H9 (cell line): ENCODE measurements at places on chromosomes 11 and 22. TPM values are rescaled to one million over a fixed set of nuclear protein-coding genes. Genes with fewer than 3 reads are reported as not detected.
A peak's percentile ranks its signal among the peaks of the same experiment; 100 is the strongest.

Gene IGLL5
- not detected in 2 replicates for total RNA-seq

Gene C11orf87
- total RNA-seq, result 0.11 TPM in 2 replicates

Gene TUT1
- total RNA-seq, result 20.7 and 24.9 TPM in 2 replicates

Gene SAA1
- total RNA-seq, result not detected in 2 replicates

Gene DRICH1
- total RNA-seq, result not detected in 2 replicates

Gene MS4A4E
- 0.42 TPM in 1 of 2 replicates, not detected in the other for total RNA-seq

Gene SCGB1A1
- total RNA-seq, result not detected in 2 replicates

Gene CDC42EP2
- total RNA-seq, result 10.9 and 11.9 TPM in 2 replicates

Gene P4HA3
- not detected in 2 replicates for total RNA-seq

Gene ABCG4
- 0.68 and 1.2 TPM in 2 replicates for total RNA-seq

Gene DDX25
- 6.9 and 7.4 TPM in 2 replicates for total RNA-seq

- H3K27ac ChIP-seq, result no peak overlapping the region
- H3K4me1 ChIP-seq, result no peaks in the 10 kb centered on the region
- no peak overlapping the region for H3K4me3 ChIP-seq
- H3K36me3 ChIP-seq, result no peaks in the 10 kb centered on the region; the same call in 2 of the 3 replicates
- no peaks in the 10 kb centered on the region for H3K27me3 ChIP-seq
Observed at GRCh38 chr11:88059326-88059725, 115.9 kb downstream of the RAB38 start.

DNA sequence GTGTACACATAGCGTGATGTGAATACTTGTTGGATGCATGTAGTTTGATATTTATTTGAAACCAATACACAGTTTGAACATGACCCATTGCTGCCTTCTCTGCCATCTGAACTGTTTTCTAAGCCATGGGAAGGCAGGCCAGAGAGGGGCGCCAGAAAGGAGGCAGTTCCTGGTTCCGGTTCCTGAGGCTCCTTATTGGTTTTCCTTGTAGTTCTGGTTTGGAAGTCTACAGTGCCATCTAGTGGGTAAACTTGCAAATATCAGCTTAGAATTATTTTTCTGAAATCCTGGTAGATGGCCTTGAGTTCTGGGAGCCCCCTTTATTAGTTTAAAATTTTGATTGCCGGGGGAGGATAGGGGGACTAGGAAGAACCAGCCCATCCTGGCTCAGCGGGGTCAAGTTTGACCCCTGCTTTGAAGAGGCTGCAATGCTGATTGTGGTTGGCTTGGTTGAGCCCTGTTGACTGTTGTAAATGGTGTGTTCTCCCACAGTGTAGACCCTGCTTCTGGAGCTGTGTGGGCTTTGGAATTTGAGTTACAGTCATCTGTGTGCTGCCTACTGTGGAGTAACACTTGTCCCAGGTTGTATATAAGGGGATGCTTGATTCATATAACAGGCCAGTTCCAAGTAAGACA is 48.4 kb downstream of the GRAMD1B start:
- no peaks in the 10 kb centered on the region for H3K27me3 ChIP-seq
- DNase-seq, result peak; percentile 79
- H3K4me3 ChIP-seq, result peak overlapping the region; percentile 33; the same call in 1 of the 3 replicates
- peaks cover 2% of the 10 kb centered on the region; the same call in 1 of the 2 replicates for H3K4me1 ChIP-seq

- no peak overlapping the region for H3K4me3 ChIP-seq
- H3K4me1 ChIP-seq, result peaks cover 3% of the 10 kb centered on the region; the same call in 1 of the 2 replicates
- H3K27ac ChIP-seq, result no peak overlapping the region
- no peaks in the 10 kb centered on the region for H3K27me3 ChIP-seq
- no peaks in the 10 kb centered on the region for H3K36me3 ChIP-seq
- no peak for DNase-seq
Observed at GRCh38 chr11:35584321-35584720, 33.9 kb upstream of the FJX1 start.

DNA sequence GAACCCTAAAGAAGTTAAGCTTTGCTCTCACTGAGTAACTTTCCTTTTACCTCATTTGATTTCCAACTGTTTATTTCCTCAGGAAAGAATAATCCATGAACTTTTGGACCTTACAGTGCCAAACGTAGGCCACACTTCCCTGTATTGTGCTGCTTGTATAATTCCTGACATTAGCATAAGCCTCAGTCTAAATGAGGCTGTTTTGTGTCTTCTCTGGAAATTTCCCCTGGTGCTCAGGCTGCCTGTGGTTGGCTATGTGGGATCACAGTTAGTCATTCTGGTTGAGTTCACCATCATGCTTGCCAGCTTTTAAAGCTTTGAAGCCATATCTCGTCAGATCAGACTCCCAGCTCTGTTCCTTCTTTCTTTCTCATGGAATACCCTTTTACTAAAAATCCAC is 107.0 kb downstream of the FAM76B start:
- no peak overlapping the region for H3K4me3 ChIP-seq
- H3K27me3 ChIP-seq, result no peaks in the 10 kb centered on the region
- no peak for DNase-seq
- H3K4me1 ChIP-seq, result no peaks in the 10 kb centered on the region
- no peak overlapping the region for H3K27ac ChIP-seq

DNA sequence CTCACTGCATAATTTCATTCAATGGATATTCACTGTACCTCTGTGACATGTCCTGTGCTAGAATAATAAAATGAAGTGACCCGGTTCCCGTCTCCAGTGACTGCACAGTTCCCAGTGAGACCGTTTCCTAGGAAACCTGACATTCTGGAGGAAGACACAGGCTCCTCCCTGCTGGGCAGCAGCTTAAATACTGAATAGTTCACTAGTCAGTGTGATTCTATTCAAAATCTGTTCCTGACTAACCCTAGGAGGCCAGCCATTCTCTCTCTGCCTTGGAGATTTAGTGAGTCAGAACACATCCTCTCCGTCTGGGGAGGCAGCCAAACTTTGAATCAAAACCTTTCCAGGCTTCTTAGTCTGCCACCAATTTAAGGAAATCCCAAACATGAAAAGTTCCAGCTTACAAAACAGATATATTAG is 11.3 kb downstream of the TRIM66 start:
- peaks cover 9% of the 10 kb centered on the region; the same call in 1 of the 2 replicates for H3K4me1 ChIP-seq
- peak overlapping the region; percentile 50; the same call in 2 of the 3 replicates for H3K4me3 ChIP-seq
- H3K27ac ChIP-seq, result peak overlapping the region; percentile 96
- no peaks in the 10 kb centered on the region for H3K36me3 ChIP-seq

- peaks cover 26% of the 10 kb centered on the region for H3K36me3 ChIP-seq
- H3K4me3 ChIP-seq, result no peak overlapping the region
- H3K27me3 ChIP-seq, result no peaks in the 10 kb centered on the region
- no peak overlapping the region for H3K27ac ChIP-seq
- no peaks in the 10 kb centered on the region for H3K4me1 ChIP-seq
- DNase-seq, result no peak
Observed at GRCh38 chr22:30922151-30922611, 46.4 kb downstream of the MORC2 start.

DNA sequence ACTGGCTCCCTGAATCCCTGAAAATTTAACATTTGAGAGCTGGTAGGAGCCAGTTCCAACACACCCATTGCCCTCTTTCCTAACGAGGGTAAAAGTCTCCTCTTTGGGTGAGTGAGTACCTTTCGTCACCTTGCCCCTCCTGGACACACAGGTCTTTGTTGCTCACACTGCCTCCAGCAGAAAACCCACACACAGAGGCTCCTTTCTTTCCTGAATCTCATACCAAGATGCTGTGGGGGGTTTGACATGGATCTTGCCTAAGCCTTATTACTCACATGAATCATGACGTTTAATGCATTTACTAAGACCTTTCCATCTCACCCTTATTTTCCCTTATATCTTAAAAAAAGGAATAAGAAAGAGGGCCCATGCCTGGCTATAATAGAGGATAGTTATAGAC is 53.0 kb downstream of the PARVA start:
- H3K27me3 ChIP-seq, result no peaks in the 10 kb centered on the region
- no peaks in the 10 kb centered on the region for H3K4me1 ChIP-seq
- H3K4me3 ChIP-seq, result no peak overlapping the region
- no peak for DNase-seq
- H3K27ac ChIP-seq, result no peak overlapping the region

GRCh38 chr11:94169516-94169915 is 40.9 kb downstream of the PANX1 start:
- DNase-seq, result no peak
- H3K36me3 ChIP-seq, result peaks cover 36% of the 10 kb centered on the region
- no peak overlapping the region for H3K4me3 ChIP-seq
- H3K4me1 ChIP-seq, result peaks cover 4% of the 10 kb centered on the region; the same call in 1 of the 2 replicates

DNA sequence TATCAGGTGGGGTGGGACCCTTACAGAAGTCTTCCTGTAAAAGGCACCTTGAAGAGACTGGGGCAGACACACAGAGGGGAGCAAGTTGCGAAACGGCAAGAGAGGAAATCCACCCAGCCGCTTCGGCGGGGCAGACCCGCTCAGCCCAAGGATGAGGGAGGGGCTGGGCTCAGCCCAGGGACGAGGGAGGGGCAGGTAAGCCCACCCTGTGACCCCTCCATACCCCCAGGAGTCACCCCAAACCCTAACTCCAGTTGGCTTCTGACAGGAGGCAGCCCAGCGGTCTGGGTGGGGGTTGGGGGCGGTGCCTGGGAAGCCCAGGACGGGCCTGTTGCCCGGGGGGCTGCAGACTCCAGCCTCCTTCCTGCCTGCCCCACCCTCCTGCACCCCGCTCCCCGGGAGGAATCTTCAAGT is 965 bp downstream of the OSBPL5 start:
- no peaks in the 10 kb centered on the region; the same call in 2 of the 3 replicates for H3K36me3 ChIP-seq
- no peak overlapping the region for H3K27ac ChIP-seq
- H3K4me1 ChIP-seq, result peaks cover 6% of the 10 kb centered on the region; the same call in 1 of the 2 replicates
- DNase-seq, result no peak

- H3K27ac ChIP-seq, result no peak overlapping the region
- DNase-seq, result no peak
- H3K36me3 ChIP-seq, result no peaks in the 10 kb centered on the region
- H3K27me3 ChIP-seq, result no peaks in the 10 kb centered on the region
Observed at GRCh38 chr11:31936312-31936711, 125.2 kb upstream of the PAX6 start.

DNA sequence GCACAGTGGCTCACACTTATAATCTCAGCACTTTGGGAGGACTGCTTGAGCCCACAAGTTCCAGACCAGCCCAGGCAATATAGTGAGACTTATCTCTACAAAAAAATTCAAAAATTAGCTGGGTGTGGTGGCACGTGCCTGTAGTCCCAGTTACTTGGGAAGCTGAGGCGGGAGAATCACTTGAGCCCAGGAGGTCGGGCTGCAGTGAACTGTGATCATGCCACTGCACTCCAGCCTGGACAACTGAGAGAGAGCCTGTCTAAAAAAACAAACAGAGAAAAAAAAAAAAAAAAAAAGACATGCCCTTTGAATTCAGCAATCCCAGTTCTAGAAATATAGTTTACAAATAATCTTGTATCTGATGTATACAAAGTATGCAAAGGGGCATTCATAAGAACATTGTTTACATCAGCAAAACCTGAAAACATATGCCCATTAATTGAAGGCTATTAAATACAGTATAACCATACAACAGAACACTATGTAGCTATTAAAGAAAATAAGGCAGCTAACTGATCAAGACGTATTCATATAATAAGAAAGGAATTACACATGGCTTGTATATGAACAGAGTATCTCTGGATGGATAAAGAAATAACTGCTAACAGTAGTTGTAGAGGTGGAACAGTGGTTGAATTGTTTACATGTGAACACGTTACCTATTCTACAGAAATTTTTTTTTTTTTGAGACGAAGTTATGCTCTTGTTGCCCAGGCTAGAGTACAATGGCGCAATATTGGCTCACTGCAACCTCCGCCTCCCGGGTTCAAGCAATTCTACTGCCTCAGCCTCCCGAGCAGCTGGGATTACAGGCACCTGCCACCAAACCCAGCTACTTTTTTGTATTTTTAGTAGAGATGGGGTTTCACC is 35.7 kb downstream of the CELF1 start:
- 0 out of 2 replicates have a peak, but pooled peaks cover 4% of the 10 kb centered on the region for H3K36me3 ChIP-seq
- H3K27me3 ChIP-seq, result no peaks in the 10 kb centered on the region
- no peak overlapping the region for H3K27ac ChIP-seq
- no peak for DNase-seq
- H3K4me1 ChIP-seq, result peaks cover 9% of the 10 kb centered on the region
- H3K4me3 ChIP-seq, result no peak overlapping the region

DNA sequence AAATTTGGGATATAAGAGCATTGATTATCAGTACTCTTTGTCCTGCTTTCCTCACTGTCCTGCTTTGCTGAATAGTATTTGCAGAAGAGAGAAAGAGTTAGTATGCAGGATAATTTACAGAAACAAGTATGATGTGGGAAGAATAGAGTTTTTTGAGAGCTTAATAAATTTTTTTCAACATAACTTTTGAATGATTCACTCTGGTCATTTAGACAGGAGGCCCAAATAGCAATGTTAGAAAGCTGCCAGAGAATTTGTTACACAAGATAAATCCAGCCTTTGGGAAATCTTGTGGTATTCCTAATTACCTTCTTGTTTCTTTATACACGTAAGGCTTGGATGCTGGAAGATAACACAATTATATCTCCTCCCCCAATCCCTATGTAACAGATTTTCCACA is 484.6 kb downstream of the CNTN5 start:
- no peak overlapping the region for H3K27ac ChIP-seq
- H3K36me3 ChIP-seq, result no peaks in the 10 kb centered on the region
- DNase-seq, result no peak
- H3K27me3 ChIP-seq, result no peaks in the 10 kb centered on the region

DNA sequence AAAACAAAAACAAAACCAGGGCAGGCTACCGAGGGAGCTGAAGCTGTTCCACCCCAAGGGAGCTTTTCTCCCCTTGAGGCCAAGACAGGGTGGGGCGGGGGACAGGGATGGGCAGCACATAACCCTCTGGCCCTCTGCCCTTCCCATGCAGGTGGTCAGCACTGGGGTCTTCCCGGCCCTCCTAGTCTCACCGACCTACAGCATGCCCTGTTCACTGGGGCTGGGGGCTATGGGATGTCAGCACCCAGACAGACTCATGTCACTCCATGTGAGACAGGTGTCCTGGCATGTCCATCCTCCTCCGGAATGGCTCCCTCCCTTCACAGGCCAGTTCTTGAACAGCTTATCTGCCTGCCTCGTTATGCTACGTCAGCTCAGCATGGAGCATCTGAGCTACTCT is 51.7 kb downstream of the DSCAML1 start:
- no peaks in the 10 kb centered on the region for H3K36me3 ChIP-seq
- H3K4me1 ChIP-seq, result peaks cover 5% of the 10 kb centered on the region; the same call in 1 of the 2 replicates
- H3K4me3 ChIP-seq, result no peak overlapping the region

DNA sequence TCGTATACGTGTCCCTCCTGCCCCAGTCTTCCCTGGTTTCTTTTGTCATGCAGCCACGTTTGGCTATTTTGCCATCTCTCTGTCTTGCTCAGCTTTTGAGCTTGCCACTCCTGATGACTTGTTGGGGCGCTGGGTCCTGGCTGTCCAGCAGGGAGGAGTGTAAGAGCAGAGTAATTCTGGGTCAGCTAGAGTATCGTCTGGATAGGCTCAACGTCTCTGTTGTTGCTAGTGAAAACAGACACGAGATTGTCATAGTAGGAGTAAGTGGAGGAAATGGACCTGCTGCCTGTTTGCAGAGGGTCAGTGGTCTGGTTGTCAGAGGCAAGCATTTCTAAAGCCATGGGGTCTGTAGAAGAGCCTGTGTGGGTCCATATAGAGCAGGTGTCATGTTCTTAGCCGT is 83.0 kb downstream of the PPP6R3 start:
- DNase-seq, result no peak
- H3K4me1 ChIP-seq, result peaks cover 20% of the 10 kb centered on the region
- no peaks in the 10 kb centered on the region for H3K27me3 ChIP-seq
- H3K27ac ChIP-seq, result no peak overlapping the region
- H3K4me3 ChIP-seq, result no peak overlapping the region
- H3K36me3 ChIP-seq, result peaks cover 34% of the 10 kb centered on the region
